Sigmoid colon (tissue), 7 donors: ENCODE measurements at places on chromosomes 16 and 17.

DNA sequence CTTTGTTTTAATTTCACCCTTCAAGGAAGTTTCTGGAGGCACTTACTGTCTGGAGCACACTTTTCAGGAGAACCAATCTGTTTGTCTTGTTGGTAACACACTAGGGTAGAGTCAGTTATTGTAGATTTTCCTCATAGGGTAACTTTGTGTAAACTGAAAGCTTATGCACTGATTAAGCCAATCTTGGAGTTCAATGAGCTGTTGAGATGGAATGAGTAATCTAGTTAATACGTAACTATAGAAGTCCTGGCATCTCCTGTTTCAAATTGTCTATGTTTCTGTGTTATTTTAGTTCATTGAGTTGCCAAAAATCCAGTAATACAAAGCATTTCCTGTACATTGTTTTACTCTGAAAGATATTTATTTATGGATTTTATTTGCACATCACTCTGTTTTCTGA lies 111.6 kb upstream of the HAS3 start:
- DNase-seq = no peak

DNA sequence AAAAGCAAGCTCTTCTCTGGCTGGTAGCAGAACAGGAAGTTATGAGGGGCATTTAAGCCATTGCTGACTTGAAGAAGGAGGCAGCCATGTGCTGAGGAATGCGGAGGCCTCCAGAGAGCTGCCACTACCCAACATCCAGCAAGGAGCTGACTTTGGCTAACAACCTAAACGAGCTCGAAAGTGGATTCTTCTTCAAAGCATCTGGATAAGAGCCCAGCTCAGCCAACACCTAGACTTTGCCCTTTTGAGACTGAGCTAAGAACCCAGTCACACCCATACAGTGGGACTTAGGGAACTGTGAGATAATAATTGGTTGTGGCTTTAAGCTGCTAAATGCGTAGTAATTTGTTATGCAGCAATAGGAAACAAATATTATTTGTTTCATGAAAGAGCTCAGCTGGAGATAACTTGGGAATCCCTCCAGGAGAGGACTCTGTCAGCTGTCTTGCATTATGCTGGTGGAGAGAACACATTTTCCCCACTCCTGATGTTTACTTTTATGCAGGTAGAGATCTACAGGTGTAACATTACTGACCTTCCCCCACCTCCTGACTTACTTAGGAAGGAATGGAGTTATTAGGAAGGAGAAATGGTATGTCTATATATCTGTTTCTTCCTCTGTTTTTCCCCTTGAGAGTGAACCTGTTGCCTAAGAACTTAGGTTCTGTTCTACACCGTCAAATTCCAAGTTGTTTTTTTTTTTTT lies 52.7 kb upstream of the ZNF629 start:
- no peak for DNase-seq

GRCh38 chr17:78019367-78019975 lies 61.0 kb downstream of the TNRC6C start:
- DNase-seq = no peak

DNA sequence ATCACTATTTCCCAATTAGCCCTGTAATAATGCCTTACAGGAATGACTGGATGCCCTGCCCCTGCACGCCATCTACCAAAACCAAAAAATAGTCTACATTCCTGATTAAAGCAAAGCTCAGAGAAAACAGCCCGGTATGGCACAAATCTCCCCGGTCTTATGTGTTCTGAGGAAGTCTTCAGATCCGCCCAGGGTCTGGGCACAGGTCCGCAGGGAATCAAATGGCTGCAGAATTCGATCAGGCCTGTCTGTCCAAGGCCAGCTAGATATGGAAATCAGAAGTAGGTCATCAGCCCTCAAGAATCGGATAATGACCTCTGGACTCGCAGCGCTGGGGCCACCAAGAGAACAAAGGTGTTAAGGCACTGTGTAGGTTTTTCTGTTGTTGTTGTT lies 171.0 kb downstream of the ZFHX3 start:
- no peak for DNase-seq

GRCh38 chr17:19978209-19978802 lies 678 bp upstream of the AKAP10 start:
- no peak for DNase-seq

- peak; percentile 30 for DNase-seq
Measured at GRCh38 chr16:11056090-11056992, 112.0 kb downstream of the CLEC16A start.

DNA sequence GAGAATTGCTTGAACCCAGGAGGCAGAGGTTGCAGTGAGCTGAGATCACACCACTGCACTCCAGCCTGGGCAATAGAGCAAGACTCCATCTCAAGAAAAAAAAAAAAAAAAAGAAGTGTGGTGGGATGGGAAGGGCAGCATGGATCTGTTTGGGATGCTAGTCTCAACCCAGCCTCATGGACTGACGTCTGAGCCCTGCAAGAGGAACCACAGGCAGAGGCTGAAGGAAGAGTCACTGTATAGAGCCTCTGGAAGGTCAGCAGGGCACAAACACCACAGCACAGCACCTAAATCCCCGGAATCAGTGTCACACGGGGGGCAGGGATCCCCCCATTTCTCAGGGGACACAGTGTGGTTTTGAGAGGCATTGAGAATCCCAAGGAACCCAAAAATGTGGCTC lies 10.9 kb upstream of the CXCL16 start:
- no peak for DNase-seq

DNA sequence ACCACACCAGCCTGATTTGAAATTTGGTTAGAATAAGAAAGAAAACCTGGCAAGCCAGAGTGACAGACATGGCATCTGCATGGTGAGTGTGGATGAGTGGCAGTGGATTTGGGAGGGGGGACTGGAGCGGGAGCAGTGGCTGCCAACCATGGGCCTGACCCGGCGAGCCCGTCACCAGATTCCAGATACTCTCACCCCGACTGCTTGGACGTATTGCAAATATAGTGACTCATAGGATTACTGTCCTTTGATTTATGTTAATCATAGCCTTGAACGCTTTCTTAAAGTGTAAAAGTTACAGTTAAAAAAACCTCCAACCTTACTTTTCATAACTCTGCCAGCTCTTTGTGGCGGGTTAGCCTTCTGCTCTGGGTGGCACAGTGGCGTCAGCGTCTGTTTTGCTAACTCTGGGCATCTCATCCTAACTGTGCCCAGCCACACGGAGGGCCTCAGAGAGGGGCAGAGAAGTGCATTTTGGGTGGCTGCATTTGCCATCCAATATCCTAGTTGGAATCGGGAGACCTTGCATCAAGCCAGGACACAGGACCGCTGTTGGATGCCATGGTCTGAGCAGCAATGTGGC lies 26.8 kb upstream of the FOXK2 start:
- no peak for DNase-seq

- DNase-seq = no peak
Measured at GRCh38 chr16:66099306-66099705, 267.2 kb upstream of the CDH5 start.

DNA sequence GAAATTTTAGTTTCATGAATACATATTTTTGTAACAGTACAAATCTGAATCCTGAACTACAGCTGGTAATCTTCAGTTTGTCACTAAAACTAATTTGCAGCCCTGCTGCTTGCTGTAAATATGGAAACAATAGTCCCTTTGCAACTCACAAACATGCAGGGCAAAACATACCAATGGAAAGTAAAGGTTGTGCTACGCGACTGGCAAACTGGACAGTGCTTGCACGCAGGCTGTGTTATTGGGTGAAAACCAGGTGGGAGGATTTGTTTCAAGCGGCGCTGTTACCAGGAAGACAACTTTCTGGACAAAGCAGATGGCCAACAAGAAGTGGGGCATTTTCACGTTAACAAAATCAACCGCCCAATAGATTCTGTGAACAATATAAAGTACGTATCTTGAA lies 93.5 kb downstream of the CDYL2 start:
- no peak for DNase-seq

DNA sequence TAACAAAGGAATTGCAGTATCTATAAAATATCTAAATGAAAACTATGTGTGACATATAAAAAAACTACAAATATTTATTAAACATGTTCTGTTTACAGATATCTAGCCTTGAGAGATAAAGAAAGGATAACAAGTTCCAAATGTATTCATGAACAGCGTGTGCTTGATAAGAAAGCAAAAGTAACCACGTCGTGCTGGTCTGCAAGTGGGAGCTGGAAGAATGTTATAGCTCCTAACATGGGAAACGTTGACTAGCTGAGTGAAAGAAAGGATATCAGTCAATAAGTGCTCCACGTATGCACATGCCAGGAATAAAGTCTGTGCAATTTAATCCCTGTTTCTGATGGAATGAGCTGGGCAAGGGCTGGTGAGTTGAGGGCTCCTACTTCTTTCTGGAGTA lies 71.2 kb upstream of the CDYL2 start:
- DNase-seq = no peak

DNA sequence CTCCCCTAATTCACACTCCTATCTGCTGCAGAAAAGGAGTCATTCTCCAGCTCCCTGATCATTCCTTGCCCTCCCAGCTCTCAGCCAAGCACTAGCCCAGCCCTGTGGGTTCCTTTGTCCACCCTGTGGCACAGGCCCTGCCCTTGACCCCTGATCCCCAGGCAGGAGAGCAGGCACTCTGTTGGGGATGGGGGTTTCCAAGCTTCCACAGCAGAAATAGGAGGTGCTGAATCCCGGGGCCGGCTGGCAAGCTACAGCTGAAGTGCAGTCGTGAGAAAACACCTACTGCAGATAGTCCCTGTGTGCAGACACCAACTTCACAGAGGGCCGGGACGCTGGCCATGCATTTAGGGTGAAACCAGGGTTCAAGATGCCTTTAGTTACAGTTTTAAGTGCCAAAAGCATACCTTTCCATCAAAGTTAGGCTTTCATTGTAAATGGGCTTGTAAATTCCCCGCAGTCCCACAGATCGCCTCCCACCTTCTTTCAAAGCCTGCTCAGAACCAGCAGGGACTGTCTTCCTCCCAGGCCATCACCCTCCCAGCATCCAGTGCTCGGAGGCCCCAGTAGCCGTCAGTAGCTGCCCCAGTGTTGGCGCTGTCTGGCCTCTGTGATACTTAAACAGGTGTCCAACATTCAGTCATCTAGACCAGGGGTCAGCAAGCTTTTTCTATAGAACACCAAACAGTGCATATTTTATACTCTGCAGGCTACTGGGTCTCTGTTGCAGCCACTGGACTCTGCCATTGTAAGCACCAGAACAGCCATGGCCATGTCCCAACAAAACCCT lies 10.6 kb downstream of the CPSF4L start:
- DNase-seq = no peak

DNA sequence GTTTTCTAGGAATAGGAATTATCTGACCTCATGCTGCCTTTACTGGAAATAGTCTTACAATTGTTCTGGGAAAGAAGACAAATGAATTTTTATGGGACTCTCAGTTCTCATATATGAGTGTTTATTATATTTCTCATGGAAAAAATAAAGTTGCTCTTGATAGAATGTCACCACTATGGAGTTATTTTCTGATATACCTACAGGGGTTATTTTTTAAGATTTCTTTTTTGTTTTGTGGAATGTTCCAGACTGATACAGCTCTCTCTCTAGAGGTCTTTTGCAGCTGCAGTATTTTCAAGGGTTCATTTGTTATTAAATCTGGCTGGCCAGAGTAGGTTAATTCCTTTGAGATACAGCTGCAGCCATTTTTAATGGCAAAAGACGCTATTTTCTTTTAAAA lies 100.7 kb downstream of the ABCA8 start:
- no peak for DNase-seq

GRCh38 chr16:56931271-56931891 lies 561 bp upstream of the HERPUD1 start:
- DNase-seq = no peak

- DNase-seq = no peak
Measured at GRCh38 chr16:88548131-88548874, 21.9 kb upstream of the ZC3H18 start.

- no peak for DNase-seq
Measured at GRCh38 chr17:30381340-30381659, 2.6 kb downstream of the CPD start.

DNA sequence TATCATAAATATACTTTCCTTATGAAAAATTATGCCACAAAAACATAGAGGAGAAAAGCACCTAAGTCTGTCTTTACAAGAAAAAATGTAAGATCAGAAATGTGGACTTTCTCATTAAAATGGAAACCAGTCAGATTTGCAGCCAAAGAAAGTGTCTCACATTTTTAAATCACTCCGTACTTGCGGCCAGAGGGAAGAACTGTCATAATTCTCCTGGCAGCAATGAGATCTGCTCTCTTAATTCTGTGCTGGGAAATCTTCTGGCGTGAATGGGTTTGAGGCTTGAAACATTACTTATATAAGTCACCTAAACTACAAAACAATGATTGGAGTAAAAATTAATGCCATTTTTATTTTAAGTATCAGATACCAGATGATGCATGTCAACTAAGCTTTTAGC lies 10.7 kb downstream of the C16orf95 start:
- no peak for DNase-seq

GRCh38 chr16:9225527-9226316 lies 134.3 kb downstream of the HAPSTR1 start:
- DNase-seq = peak; percentile 30

DNA sequence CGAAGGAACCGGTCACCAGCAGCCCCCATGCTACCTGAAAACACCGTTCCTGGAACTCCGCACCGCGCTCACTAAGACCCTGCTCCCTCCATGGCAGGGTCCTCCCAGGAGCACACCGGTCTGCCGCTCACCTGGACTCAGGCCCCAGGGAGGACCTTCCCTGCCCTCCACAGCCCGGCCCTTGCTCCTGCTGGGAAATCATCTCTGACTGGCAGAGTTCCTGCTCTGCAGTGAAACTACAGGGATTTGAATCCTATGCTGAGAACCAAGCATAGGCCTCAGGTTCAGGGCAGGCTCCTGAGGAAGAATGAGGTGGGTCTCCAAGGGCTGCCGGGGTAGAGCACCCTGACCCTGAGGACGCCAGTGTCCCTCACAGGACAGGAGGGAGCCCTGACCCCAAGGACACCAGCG lies 88.5 kb downstream of the KCNJ12 start:
- DNase-seq = no peak

DNA sequence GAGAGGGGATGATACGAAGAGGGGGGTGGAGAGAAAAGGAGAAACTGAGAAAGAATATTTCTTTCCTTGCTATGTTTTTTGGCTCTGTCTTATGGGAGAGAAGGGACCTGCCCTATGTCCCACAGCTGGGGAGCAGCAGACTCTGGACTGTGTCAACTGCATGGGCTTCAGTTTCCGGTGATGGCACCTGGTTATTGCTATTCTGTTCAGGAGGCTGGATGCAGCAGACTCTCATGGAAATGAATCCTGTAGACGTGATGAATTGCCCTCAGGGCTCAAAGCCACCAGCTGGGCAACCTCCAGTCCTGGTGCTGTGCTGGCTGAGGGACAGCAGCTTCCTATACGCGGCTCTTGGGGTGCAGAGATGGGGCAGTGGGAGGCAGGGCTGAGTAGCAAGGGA lies 121.2 kb downstream of the HAPSTR1 start:
- DNase-seq = no peak

DNA sequence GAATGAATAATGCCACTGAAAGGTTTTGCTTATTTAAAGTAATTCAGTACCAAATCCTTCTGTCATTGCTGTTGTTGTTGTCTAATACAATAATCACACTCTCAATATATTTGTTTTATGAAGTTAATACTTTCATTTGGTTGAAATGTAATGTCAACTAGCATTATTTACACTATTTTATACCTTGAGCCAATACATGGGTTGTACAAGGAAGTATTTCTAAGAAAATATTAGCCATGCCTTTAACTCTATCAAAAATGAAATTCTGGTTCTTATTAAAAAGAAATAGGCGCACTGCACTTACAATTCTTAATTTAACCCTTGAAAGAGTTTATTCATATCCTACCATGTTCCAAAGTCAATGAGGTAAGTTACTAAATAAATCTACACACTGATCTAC lies 17.6 kb upstream of the ABCA10 start:
- no peak for DNase-seq

GRCh38 chr16:75372236-75372856 lies 61.0 kb downstream of the CFDP1 start:
- DNase-seq = no peak
